Ovary (tissue), 10 donors: ENCODE measurements at places on chromosomes 6 and 20.

- DNase-seq, result no peak
Measured at GRCh38 chr20:59673288-59673997, 69.1 kb downstream of the PHACTR3 start.

DNA sequence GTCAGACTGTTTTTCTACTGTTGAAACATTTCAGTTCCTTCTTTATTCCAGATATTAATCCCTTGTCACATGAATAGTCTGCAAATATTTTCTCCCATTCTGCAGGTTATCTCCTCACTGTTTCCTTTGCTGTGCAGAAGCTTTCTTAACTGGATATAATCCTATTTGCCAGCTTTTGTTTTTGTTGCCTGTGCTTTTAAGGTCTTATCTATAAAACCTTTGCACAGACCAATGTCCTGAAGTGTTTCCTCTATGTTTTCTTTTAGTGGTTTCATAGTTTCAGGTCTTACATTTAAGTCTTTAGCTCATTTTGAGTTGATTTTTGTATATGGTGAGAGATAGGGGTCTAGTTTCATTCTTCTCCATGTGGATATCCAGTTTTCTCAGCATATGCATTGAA is 19.2 kb downstream of the NCOA6 start:
- DNase-seq, result no peak

DNA sequence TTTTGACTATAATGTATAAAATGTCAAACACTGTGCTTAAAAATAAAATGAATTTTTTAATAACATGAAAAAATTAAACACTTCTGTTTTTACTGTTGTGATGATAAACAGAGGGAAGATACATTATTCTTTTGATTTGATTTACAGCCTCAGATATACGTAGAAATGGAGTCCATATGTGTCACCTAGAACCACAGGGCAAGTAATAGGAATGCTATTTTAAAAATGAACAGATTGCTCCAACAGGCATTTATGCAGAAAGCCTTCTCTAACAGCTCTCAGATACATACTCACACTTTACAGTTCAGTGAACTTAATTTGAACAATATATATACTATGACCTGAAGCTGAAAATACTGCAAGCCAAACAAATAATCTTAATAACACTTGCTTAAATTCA is 1551.0 kb downstream of the GRIK2 start:
- DNase-seq, result no peak

DNA sequence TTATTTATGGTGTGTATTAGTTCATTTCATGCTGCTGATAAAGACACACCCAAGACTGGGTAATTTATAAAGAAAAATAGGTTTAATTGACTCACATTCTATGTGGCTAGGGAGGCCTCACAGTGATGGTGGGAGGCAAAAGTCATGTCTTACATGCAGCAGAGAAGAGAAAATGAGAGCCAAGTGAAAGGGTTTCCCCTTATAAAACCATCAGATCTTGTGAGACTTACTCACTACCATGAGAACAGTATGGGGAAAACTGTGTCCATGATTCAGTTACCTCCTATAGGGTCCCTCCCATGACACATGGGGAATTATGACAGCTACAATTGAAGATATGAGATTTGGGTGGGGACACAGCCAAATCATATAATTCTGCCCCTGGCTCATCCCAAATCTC is 150.0 kb upstream of the AHI1 start:
- no peak for DNase-seq

- DNase-seq, result no peak
Measured at GRCh38 chr6:159718634-159719033, 8.7 kb upstream of the WTAP start.

- no peak for DNase-seq
Measured at GRCh38 chr6:135054226-135054568, 425 bp downstream of the HBS1L start.

DNA sequence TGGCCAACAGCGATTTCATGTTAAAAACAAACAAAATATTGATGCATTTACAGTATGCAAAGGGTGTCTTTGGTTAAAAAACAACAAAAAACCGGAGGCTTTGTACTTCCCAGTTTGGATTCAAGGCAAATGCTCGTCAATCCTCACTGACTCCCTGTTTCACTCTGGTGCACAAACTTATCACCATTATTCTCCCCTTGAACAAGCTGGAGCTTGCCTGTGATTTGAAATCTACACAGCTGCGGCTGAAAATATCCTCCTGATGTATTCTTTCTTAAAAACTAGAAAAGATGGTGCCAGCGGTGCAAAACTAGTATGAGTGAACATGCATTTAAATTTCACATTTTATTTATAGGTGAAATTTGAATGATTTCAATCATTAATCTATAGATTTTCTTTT is 3.3 kb downstream of the PERP start:
- DNase-seq, result no peak

GRCh38 chr6:35611240-35611639 is 77.5 kb downstream of the FKBP5 start:
- DNase-seq, result no peak

DNA sequence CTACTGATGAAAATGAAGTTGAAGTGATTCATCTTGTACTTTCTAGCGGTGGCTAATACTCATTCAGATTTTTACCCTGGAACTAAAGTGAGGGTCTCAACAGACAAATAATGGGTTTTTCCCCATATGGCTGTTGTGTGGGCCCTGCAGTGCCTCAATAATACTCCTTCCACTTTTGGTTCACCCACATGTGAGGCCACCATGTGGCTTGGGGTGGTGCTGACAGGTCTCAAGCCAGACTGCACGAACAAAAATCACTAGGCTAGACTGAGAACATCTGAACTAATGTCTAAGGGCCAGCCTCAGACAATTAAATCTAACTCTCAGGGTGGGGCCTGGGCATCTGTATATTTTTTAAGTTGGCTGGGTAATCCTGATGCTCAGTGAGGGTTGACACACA is 7.9 kb upstream of the COL12A1 start:
- no peak for DNase-seq

DNA sequence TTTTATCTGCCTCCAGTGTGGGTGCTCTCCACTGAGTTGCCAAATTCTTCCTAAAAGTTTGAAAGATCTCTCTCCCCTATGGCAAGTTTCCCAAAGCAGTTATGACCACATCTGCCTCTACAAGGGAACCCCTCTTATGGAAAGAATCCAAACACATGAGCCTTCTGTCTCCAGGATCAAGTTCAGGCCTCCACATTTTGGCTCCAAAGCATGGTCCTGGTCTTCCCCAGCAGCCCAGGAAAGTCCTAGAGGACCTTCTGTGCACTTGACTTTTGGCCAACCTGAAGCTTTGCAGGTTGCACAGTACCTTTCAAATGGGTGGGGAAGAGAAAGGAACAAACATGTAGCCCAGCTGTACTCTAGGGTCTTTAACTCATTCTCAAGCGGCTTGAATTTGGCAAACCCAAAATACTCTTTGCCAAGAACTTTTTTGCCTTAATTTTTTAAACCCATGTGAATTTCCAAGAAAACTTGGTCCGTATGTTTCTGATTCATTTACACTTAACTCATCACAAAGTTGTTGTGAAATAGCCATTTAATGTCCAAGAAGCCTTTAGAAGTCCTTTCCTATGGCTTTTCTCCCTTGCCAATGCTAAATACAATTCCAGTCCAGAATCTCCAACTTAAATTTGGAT is 240.1 kb upstream of the TBX18 start:
- no peak for DNase-seq

DNA sequence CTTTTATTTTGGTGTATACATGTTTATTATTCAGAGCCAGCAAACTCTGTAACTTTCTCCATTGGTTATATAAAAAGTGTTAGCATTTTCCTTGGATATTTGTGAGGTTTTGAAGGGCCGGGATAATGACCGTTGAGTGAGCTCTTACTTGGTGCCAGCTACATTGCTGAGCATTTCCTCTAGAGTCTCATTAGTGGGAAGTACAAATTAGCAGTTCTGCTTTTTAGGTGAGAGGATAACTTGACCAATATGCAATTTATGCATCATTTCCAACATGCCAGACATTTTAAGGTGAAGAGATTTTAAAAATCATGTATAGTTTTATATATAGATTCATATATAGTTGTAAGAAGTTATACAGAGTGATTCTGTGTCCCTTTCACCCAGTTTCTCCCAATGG is 84.3 kb downstream of the CARMIL1 start:
- DNase-seq, result no peak

DNA sequence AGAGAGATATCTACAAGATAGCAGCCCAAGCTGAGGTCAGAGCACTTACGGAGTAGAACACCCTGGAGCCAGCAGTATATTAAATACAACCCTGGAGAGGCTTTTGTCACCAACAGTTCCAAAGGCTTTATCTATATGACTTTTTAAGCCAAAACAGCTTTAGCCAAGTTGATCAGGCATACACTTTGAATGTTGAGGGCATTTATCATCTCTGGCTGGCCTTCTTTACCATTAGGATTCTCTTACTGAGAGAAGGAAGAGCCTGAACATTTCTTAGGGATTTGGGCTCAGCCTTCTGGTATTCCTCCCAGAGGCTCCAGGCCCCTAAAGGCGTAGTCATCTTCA is 161.3 kb upstream of the RIMS1 start:
- no peak for DNase-seq

GRCh38 chr6:106747139-106747538 is 117.8 kb downstream of the QRSL1 start:
- no peak for DNase-seq

DNA sequence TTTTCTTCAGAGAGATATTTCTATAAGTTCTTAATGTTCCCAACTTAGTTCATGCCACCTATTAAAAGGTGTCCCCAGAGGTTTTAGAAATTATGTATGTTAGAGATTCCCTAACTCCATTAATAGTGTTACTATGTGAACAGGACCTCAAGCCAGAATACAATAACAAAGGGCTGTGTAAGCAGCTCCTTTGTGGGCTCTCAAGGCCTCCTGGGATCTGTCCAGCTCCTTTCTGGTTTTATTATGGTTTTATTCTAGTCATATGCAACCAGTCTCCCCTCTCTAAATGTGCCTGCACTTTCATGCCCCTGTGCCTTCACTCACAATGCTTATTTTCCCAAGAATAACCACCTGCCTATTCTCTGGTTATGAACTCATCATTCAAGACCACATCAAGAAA is 22.7 kb downstream of the NRSN1 start:
- no peak for DNase-seq

GRCh38 chr6:28974505-28974904 is 30.6 kb downstream of the ZNF311 start:
- no peak for DNase-seq

GRCh38 chr6:106659859-106660258 is 30.5 kb downstream of the QRSL1 start:
- DNase-seq, result no peak

DNA sequence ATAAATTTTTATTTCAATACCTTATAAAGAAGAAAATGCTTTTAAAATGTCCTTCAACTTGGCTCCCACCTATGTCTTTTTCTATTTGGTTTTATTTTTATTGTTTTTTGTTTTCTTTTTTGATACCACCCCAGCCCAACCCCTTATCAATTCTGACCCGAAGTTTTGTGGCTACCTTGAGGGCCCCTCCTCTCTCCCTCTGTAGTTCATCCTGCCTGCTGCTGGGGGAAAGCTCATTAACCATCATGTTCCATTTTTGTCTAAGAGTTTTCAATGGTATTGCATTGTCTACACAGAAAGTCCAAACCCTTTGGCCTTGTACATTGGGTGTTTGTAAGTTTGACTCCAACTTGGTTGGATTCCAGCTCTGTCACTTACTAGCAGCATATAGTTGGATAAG is 5.3 kb upstream of the CSNK2A1 start:
- DNase-seq, result no peak

DNA sequence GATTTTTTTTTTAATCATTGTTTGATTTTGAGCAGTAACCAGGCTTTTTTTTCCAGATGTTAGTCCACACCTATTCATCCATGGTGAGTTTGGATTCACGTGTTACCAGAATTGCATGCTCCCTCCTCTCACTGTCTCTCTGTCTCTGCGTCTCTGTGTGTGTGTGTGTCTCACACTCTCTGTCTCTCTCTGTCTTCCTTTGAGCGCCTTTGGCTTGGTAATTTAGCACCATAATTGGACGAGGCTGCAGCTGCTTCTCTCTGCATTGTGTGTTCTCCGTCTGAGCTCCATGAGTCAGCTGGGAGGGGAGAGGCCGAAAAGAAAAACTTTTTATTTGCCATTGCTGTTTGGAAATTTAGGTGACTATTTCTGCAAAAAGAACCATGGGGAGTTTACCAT is 3.4 kb downstream of the TFAP2B start:
- no peak for DNase-seq

DNA sequence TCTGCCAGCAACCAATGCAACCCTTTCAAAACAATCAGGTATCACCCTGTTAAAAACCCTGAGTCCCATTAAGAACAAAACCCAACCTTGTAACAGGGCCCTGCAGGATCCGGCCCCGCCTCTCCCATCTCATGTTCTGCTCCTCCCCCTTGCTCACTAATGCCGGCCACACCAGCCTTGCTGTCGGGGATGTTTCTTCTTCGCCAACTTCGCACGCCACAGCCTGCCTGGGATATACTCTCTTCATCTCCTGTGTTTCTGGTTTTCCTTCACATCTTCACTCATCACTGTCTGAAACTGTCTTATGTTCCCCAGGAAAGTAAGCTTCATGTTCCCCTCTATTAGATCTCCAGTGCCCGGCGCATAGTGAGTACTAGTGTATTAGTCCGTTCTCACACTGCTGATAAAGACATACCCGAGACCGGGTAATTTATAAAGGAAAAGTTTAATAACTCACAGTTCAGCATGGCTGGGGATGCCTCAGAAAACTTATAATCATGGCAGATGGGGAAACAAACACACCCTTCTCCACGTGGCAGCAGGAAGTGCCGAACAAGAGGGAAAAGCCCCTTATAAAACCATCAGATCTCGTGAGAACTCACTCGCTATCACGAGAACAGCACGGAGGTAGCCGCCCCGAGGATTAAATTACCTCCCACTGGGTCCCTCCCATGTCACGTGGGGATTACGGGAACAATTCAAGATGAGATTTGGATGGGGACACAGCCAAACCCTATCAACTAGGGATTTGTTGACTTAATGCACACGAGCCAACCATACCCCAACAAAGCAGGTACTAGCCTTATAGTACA is 5.1 kb downstream of the TP53RK start:
- DNase-seq, result peak; percentile 67

GRCh38 chr20:50366270-50367103 is 143.7 kb upstream of the PTPN1 start:
- DNase-seq, result no peak

- no peak for DNase-seq
Measured at GRCh38 chr6:89745716-89746115, 73.9 kb downstream of the MDN1 start.

GRCh38 chr20:18380908-18381529 is 85.8 kb downstream of the DZANK1 start:
- no peak for DNase-seq

DNA sequence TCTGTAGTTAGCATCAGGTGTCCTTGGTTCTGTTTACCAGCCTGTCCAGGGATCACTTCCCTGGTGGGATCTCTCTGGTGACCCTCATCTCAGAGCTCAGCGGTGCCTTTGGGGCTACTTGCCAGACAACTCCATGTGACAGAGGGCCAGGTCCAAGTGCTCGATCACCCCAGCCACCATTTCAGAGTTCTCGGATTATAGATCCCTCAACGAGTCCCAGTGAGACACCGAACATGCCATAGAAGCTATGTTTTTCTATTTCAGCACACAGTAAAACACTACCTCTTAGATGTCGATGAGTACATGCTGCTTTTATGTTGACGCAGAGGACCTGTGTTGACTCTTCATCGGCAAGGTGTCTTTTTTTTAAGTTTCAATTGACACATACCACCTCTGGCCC is 170.1 kb upstream of the AKAP12 start:
- DNase-seq, result no peak

GRCh38 chr20:1001911-1002681 is at the start of gene RSPO4:
Gene RSPO4 (minus strand): TSS chr20:1002311. CDS start chr20:1002164, 147 bp downstream.
- no peak for DNase-seq
